ENCODE measurements at places on chromosomes 7 and 10.

DNA sequence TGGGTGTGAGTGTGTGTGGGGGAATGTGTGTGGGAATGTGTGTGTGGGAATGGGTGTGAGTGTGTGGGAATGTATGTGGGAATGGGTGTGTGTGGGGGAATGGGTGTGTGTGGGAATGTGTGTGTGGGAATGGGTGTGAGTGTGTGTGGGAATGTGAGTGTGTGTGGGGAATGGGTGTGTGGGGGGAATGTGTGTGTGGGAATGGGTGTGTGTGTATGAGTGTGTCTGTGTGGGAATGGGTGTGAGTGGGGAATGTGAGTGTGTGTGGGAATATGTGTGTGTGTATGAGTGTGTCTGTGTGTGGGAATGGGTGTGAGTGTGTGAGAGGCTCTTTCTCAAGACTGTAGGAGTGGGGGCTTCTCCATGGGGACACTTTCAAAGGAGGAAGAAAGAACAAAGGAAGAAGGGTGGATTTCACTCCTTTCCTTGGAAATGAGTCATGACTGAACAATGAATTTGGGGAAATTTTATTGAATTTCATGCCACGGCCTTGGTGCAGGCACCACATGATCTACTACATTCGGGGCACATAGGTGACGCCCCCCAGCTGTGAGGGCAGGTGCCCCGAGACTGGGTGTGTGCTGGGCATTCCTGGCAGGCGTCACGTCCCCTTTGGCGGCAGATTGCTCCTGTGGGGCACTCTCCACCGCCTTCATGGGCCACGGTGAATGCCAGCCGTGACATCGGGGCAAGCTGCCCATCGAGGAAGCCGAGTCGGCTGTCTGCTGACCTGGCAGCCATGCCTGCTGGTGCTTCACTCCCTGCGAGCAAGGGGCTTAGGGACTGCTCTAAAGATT, 88.8 kb upstream of the INSIG1 start:
- no peak for DNase-seq

GRCh38 chr7:94298943-94299342, 95.8 kb upstream of the COL1A2 start:
- DNase-seq = no peak

- DNase-seq = no peak
Observed at GRCh38 chr10:118522791-118523498, 72.5 kb downstream of the PRLHR start.

- no peak for DNase-seq
Observed at GRCh38 chr7:42700406-42701327, 211.2 kb downstream of the C7orf25 start.

DNA sequence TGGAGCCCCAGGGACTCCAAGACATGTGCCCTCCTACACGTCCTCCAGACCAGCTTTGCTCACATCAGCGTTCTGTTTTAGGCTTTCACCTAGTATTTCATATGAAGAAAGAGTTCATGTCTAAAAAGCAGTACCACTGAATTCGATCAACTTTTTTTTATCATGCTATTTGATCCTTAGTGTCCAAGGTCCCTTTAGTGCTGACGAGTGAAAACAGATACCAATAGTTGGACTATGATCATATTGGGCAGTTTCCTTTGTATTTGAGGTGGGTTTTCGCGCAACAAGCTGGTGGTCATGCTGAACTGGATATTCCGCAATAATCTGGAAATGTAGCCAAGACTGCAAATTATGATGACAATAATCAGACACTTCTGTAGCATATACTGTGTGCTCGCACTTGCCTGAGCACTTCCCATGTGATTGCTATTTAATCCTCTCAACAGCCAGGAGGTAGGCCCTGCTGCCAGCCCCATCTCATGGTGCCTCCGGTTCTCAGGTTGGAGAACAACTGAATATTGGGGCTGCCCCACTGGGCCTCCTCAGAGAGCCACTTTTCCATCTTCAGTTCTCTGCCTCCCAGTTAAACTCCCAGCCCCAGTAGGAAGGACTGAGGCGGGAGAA, 65.9 kb downstream of the RBM20 start:
- no peak for DNase-seq

- no peak for DNase-seq
Observed at GRCh38 chr7:114047889-114048288, 129.1 kb upstream of the PPP1R3A start.

DNA sequence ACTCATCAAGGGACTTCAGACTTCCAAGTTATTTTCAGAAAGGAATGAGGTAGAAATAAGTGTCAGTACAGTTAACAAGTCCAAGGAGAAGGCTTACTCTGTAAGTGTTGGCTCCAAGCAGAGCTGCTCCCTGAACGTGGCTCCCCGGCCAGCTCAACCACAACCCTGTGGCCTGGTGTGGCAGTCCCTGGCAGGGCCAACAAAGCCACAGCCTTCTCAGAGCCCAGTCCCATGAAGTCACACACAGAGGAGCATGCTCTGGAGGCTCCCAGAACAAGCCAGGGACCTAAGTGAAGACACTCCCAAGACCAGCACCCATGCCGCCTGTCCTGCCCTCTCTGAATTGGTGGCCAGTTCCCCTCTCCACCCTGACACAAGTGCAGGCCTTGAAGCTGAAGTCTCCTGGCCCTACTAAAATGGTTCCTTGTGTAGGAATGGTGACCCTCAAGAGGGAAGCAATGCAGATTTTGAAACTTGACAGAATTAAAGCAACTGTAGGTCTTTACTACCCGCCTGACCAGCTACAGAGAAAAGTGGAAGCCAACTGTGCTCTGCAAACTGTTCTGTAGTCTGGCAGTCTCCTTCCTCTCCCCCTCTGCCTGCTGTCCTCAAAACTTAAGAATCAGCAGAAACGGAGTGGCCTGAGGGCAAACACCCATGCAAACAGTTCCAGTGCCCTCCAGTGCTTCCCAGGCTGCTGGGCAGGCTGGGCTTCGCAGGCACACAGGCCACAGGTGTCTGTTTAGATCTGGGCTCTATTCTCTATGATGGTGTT, 51.1 kb downstream of the NOD1 start:
- DNase-seq = no peak

DNA sequence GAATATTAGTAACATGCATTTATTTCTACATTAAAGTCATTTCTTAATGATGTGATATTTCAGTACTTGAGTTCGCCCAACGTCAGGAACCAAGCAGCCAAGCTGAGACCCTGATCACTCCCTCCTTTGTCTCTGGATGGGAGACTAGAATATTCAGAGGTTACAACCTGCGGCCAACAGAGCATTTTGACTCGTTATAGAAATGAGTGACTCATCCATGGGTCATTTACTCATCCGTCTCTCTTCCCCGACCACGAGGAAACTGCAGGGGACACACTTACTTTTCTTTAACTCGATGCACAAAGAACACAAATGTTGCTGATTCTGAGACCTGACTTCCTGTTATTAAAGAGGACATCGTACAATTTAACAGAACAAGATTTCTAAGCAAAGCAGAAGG, 343.3 kb downstream of the FRMD4A start:
- DNase-seq = no peak

- DNase-seq = no peak
Observed at GRCh38 chr7:55366461-55367070, 1.4 kb downstream of the LANCL2 start.

DNA sequence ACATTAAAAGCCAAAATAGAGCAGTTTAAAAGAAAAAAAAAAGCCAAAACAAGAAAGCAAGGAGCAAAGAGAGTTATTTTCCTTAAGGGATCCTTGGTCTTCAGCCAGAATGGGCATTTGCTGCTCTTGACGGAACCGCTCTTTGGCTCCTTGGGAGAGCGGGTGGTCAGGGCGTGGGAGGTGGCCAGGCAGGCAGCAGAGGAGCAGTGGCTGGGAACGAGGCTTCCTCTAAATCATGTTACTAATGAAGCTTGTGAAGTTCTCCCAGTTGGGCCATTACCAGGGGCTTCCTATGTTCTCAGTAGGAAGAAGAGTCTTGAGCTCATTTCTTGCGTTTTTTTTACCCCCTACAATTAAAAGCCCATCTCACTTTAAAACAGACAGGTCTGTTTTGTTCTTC, 116.6 kb downstream of the DOCK1 start:
- DNase-seq = no peak

DNA sequence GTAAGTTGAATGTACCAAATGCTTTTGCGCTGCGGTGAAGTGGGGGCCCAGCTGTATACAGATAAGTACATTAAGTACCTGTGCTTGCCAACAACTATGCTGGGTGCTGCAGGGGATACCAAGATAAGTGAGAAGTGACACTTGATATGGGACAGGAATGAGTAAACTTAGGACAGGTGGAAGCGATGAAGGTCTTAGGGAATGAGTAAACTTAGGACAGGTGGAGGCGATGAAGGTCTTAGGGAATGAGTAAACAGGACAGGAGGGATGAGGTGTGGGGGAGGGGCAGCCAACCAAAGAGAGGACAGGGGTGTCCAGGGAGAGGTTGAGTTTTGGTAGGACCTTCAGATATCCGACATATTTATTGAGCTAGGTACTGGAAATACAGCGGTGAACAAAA, 1.4 kb downstream of the MDH2 start:
- no peak for DNase-seq

DNA sequence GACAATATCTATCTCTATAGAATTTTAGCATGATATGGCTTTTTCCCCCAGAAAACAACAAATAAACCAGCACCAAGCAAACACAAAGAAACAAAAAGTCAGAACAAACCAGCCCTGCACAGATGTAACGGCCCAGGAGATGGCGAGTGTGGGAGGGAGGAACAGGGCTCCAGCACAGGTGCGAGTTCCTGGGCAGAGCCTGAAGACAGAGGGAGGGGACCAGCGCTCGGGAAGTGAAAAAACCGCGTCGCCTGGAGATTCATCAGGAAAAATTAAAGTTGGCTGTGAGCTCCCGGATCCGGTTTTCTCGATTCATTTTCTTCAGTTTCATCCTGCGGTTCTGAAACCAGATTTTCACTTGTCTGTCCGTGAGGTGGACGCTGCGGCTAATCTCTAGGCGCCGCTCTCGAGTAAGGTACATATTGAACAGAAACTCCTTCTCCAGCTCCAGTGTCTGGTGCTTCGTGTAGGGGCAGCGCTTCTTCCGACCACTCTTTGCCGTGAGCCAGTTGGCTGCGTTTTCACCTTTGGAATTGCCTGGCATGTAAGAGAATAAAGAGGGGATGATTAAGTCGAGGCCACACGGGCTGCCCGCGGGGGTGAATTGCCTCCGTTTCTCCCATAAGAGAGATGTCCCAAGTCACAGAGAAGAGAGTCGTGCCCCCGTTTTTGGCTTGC, 2.3 kb downstream of the HOXA10 start:
- DNase-seq = no peak

- no peak for DNase-seq
Observed at GRCh38 chr7:67361150-67361549, 364.5 kb downstream of the TYW1 start.

DNA sequence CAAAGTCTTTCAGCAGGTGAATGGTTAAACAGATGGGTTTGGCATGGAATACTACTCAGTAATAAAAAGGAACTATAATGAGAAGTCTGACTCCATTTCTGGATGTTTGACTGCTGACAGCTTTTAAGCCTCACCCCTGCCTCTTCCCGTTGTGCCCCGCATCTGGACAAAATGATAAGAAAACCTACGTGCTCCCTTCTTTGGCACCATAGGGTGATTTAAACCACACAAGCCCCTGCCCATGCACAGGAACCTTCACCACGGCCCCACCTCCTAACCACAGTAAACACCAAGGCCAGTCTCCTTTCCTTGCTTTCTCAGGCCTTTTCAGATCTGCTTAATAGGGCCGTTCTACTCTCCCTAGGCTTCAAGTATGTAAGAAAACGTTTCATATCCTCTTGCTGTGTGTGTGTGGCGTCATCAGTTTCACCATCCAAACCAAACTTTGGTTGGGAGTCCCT, 47.1 kb upstream of the UBN2 start:
- no peak for DNase-seq

- DNase-seq = no peak
Observed at GRCh38 chr10:11448545-11449244, 162.8 kb downstream of the USP6NL start.

GRCh38 chr10:88744002-88744401, 15.8 kb upstream of the LIPN start:
- no peak for DNase-seq

DNA sequence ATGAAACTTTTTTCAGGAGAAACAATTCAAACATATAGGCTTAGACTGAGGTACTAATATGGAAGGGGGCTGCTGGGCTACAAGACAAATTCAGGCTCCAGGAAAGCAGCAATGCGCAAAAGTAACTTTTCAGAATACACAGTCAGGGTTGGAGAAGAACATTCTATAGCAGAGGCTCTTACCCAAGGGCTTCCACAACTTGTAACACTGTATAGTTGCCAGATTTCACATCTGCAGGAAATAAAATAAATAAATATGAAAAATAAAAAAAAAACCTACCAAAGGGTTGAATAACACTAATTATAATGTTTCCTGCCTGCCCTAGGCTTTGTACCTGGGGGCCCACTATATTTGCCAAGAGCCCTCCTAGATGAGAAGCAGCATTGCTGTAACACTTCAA, 14.3 kb downstream of the MMS19 start:
- DNase-seq = no peak

DNA sequence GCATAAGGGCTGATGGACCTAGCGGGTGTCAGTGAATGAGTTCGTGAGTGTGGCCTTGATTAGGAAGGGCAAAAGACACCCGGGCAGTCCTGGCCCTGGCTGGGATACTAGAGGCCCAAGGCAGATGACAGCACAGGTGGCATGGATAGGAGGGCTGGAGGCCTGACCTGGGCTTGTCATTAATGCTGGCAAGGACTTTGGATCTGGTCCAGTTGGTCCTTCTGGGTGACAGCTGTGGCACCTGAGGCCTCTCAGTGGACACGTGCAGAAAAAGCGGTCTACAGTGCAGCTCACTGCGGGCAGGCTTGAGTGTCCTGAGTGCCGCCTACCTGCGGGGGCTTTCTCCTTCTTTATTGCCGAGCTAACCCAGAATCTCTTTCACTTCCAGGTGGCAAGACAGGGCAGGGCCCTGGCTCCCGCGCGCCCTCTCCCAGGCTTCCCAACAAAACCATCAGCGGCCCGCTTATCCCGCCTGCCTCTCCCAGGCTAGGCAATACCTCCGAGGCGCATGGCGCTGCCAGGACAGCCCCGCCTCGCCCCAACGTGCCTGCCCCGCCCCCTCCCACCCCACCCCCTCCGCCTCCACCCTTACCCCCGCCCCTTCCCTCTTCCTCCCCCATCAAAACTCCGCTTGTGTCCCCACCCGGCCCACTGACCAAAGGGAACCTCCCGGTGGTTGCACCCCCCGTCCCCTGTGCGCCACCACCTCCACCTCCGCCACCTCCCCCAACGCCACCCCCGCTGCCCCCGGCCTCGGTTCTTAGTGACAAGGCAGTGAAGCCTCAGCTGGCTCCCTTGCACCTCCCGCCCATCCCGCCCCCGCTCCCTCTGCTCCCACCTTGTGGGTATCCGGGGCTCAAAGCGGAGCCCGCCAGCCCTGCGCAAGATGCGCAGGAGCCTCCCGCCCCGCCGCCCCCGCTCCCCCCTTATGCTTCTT, 77.4 kb downstream of the WIPF3 start:
- DNase-seq = no peak

GRCh38 chr10:69684020-69684980, 54.3 kb downstream of the FAM241B start:
- DNase-seq = no peak
